ENCODE measurements at places on chromosomes 5 and 9.

- DNase-seq, result no peak
Observed at GRCh38 chr9:130199605-130200004, 27.4 kb downstream of the NCS1 start.

DNA sequence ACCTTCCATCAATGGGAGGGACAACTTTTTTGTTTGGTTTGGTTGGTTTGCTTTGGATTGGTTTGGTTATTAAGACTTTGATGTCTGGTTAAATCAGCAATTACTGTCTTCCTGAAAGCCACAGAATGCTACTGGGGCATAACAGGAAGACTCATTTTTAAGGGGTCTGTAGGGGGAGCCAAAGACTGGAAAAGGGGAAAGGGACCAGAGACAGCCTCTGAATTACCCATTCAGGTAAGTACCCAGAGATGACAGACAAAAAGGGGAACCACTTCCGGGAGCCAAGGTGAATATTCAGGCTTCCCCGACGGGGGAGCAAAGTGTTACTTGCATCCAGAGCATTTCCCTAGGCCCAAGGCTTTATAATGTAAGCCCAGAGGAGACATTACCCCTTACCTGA, 4.6 kb upstream of the FEM1C start:
- DNase-seq, result no peak

GRCh38 chr5:116273448-116274242, 188.8 kb downstream of the COMMD10 start:
- no peak for DNase-seq

GRCh38 chr5:107478068-107478641, 192.6 kb downstream of the EFNA5 start:
- DNase-seq, result no peak

GRCh38 chr5:10626473-10627013, 62.7 kb downstream of the ANKRD33B start:
- DNase-seq, result no peak

- DNase-seq, result no peak
Observed at GRCh38 chr9:105069696-105070095, 141.7 kb upstream of the ABCA1 start.

DNA sequence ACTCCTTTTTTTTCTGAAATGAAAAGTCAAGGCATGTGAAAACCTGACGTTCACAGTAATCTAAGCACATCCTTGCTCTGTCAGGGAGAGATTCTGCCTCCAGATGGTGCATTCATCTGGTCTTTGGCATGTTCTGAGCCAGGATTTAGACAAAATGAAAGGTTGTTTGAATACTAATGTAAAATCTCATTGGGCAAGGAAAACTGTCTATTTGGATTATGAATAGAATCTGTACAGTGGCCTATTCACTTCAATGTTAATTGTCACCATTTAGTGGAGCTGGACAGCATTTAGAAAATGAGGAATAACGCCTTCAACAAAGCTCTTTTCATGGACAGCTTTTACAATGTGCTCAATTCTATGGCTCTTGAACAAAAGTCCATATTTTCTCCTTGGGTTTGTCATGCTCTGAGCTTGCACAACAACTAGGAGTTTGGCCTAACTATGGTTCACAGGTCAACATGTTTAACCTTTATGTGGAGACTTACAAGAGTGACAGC, 28.9 kb downstream of the ARHGEF28 start:
- no peak for DNase-seq

- no peak for DNase-seq
Observed at GRCh38 chr9:35948901-35949318, 9.0 kb downstream of the OR2S2 start.

GRCh38 chr5:33806738-33807442, 84.9 kb downstream of the ADAMTS12 start:
- DNase-seq, result no peak

DNA sequence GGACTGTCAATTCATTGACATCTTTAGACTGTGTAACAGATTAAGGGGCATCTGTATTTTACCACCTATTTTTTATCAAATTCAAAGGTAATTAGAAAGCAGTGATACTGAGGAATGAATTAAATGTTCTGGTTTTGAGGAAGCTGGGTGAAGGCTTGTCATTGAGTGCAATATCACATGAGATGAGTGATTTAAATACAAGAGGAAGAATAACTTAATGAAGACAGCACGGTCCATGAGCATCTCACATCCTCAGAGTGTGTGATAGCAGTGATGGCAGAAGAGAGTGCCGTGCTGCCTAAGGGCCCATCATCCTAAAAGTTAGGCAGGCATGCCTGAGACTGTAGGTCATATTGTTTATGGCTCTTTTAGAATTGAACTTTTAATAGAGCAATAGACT, 263.3 kb downstream of the MAST4 start:
- DNase-seq, result no peak

GRCh38 chr5:107389130-107389774, 281.5 kb downstream of the EFNA5 start:
- peak; percentile 29 for DNase-seq

DNA sequence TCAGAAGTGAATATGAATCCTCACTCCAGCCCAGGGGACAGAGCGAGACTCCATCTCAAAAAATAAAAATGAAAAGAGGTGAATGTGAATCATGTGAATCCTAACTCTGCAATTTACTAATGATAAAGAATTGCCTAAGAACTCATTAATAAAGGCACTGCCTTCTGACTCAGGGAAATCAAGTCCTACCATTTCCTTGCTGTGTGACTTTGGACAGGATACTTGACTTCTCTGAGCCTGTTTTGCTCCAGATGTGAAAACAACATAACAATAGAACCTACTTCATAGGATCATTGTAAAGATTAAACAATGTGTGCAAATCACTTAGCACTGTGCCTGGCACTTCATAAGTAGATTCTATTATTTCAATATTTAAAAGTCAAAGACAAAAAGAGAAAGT, 15.1 kb upstream of the PWWP2A start:
- DNase-seq, result no peak

DNA sequence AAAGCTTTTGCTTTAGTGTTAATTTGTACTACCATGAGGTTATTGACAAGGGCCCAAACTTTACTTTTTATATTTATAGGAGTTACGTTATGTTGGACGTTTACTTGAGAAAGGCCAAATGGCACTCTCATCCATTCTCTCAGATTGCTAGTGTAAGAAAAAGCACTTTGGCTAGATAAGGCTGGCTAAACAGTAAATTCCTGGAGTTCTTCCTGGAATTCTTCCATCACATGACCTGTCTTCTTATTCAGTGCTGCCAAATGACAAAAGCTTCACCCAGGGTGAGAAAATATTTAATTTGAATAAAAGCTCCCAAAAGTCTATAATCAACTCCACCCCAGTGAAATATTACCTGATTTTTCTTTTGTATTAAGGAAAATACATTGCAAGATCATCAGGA, 1568.9 kb upstream of the ACO1 start:
- no peak for DNase-seq

DNA sequence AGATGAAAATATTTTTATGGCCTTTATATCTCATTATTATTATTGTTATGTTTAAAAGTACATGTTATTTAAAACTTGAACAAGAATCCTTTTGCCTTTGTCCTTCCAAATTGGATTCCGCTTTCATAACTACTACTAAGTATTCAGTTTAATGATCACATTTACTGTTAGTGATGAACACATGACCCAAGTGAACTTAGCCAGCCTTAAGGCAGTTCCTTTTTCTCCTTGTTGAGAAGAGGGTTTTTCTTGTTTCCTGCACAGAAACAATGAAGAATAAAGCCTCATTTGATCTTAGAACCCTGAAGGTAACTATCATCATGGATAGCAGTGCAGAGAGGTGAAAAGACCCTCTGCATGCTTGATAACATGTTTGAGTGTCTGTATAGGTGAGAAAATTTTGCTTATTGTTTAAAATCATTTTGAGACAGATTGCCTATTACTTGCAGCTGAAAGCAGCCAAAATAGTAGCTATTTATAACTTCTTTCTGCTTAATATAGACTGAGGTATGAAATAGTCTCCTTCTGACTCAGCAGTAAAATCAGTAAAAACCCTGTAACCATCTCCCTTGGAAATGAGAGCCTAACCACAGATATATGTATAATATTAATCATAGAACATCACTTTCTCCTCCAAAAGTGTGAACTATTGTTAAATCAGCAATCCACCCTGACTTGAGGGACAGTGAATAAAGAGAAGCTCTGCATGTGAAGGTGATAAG, 266.2 kb downstream of the SPATA31D1 start:
- no peak for DNase-seq

DNA sequence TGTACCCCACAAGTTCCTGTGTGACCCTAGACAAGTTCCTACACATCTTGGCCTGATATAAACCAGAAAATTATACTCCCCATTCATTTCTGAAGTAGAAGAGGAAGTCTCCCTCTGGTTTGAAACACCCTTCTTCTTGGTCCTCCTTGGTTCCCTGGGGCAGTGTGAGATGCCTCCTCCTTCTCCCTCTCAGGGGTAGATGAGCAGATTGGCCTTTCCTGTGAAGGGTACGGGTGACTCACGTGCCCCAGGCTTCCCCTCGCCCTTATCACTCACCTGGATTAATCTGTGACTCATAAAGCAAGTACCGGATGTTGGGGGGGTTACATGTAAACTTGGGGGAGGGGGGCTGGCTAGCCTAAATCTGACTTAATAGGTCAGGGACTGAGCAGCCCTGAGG, 11.1 kb upstream of the AQP3 start:
- DNase-seq, result no peak

DNA sequence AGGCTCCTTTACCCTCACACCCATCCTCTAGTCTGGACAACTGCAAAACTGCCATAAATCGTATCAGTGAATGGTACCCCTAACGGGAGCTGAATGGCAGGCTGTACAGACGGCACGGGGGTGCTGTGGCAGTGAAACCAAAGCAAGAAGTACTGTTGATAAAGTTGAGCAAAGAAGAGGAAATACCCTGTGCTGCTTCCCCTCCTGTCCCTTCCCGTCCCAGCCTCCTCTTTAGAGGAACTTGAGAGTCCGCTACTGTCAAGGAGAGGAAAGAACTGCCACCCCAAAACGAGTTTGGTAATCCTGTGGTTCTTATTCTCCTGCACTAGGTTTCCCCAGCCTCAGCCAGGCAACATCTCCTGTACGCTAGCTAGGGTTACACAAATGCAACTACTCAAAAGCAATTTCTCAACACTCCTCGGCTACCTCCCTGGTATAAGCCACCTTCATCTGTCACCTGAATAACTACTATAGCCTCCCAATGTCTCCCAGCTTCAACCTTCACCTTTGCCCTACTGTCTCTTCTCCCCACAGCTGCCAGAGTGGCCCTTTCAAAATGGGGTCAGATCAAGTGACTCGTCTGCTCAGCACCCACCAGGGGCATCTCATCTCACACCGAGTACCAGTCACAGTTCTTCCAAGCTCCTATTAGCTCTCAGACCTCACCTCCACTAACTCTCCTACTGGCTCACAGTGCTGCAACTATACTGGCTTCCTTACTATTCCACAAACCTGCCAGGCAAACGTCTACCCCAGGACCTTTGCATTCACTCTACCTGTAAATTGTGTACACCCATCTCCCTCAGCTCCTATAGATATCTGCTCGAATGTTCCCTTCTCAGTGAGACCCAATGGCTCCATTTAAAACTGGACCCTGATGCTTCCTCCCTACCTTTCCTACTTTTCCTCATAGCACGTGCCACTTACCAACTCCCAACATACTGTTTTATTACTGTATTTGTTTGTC, 4.1 kb downstream of the GLRX start:
- no peak for DNase-seq

DNA sequence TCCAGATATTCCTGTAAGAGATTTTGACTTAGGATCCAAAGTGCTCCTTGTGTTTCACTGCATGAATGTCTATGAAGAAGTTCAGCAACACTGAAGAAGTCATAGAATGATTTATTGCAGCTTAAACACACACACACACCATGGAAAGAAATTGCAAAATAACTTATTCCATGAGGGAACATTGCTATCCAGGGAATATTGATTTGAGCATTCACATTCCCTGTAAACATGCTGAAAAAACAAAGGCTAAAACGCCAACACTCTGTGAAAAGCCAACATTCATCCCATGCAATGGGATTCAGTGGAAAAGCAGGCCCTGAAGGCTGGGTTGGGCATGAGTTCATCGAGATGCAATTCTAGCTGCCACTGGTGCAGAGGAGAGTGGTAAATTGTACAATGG, 109.6 kb upstream of the CXCL14 start:
- no peak for DNase-seq

GRCh38 chr5:158203261-158203660, 344.3 kb upstream of the CLINT1 start:
- DNase-seq, result no peak

GRCh38 chr5:123154886-123155445, 65.9 kb downstream of the PRDM6 start:
- no peak for DNase-seq

DNA sequence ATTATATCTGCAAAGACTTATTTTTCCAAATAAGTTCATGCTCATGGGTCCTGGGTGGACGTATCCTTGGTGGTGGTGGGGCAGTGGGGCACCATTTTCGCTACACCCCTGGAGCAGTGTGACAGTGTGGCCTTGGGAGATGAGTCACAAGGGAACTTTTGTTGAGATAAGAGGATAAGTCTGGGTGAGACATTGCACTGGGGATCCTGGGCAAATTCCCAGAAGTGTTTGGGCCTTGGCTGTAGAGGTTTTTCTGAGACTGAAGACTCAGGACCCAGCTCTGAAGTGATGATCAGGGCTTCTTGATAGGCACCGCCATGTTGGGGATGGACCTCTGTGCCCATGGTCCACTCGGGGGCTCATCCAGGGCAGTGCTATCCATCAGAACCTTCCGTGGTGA, 149.4 kb downstream of the MACROH2A1 start:
- DNase-seq, result no peak

- DNase-seq, result no peak
Observed at GRCh38 chr5:97266576-97266975, 83.5 kb upstream of the RIOK2 start.

- DNase-seq, result no peak
Observed at GRCh38 chr5:111070272-111071134, 1.0 kb upstream of the TSLP start.

- DNase-seq, result no peak
Observed at GRCh38 chr9:121895818-121896544, 197.1 kb downstream of the TTLL11 start.

Measured in NCI-H2227 treated with DMSO at 0.1 percent for 48 hours (cell line).